ENCODE measurements at places on chromosomes 12 and 14. TPM values are rescaled to one million over a fixed set of nuclear protein-coding genes. Genes with fewer than 3 reads are reported as not detected.

DNA sequence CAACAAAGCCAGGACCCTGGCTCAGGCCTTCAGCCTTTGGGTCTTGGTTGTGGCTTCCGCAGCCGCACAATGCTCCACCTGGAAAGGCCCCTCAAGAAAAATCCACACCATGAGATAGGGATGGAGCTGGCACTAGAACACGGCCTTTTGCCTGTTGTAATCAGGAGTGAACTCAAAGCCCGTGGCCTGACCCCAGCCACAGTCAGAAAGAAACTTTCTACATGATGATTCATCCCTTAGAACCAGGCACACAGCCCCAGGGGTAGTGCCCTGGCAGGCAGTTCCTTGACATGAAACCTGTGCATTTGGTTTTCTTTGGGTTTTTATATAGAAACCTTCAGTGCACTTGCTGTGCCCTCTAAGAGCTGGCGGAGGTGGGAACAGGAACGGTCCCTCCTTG is 5.1 kb downstream of the CLMN start:
- DNase-seq = peak; percentile 84

GRCh38 chr12:26691234-26691970 is 141.6 kb downstream of the ITPR2 start:
- DNase-seq = peak; percentile 99

DNA sequence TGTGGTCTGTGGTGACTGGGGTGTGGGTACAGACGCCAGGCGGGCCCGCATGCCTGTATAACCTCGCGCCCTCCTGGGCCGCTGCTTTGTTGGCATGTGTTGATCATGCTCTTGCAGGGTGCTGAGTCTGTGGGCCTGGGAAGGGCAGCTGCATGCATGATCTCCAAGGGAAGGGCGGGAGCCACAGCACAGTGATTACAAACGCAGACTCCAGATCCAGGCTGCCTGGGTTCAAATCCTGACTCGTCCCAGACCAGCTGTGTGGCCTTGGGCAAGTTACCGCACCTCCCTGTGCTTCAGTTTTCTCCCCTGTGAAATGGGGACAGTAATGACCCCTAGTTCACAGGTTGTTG is 24.0 kb downstream of the ADGRD1 start:
- no peak for DNase-seq

- no peak for DNase-seq
Observed at GRCh38 chr12:112170376-112170775, 45.0 kb downstream of the TRAFD1 start.

DNA sequence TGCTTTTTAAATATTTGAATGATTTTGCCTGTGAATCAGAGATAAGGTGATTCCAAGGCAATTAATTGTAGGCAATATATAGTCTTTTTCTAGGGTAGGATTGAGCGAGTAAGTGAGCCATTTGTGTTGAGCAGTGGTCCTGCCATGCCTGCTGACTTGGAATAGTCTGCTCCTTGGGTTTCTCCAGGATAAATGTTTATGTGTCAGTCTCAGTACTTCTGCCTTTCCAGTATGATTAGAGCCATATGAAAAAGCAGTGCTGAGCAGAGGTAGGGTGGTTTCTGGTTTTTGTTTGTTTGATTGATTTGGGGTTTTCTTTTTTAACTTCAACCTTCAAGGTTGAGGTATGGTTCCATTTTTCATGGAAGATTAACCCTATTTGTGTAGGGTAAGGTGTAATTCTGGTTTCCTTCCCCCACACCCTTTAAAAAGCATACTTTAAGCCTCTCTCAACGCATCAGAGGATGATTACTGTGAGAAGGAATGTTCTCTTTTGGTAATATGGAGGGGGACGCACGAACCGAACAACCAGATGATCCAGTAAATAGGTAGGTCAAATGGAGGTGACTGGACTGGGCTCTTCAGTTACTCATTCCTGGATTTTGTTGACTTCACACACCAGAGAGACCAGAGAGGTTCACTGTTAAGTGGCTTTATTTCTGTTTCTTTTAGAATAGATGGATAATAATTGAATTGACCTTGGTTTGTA is 22.7 kb downstream of the FRMD6 start:
- peak; percentile 80 for DNase-seq

- DNase-seq = no peak
Observed at GRCh38 chr14:104528496-104528895, 51.1 kb upstream of the C14orf180 start.

DNA sequence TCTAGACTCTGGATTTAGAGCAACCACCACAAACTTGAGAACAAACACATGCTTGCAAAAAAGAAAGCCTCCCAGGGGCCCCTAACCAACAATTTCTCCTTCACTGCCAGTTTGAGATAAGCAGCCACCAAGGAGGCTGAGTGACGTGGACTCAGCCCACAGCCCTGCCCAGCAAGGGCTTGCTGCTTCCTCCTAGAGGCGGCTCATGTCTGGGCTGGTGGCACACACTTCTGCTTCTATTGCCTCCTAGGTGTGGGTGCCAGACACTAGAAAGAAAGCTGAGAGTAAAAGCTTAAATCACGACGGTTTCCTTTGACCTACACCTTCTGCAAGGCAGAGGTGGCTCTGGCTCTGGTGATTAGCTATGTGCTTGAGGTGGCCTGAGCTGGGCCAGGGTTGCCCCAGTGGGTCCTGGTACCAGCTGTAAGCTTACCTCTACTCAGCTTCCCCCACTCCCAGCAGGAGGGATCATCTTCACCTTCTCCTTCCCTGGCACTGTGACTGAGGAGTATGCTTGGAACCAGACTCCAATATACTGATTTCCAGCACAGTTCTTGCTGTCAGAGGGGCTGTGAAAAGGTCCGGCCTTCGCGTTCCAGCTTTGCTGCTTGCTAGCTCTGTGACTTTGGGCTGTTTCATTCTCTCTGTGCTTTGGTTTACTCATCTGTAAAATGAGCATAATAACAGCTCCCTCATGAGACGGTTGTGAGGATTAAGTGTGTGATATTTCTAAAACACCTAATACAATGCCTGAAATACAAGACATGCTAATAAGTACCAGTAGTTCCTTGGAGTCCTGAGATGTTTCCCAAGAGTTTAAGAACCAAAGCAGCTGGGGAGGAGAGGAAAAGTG is 89.7 kb upstream of the PARP11 start:
- no peak for DNase-seq

GRCh38 chr14:94598816-94599655 is 13.2 kb upstream of the SERPINA3 start:
- peak; percentile 100 for DNase-seq

GRCh38 chr12:48787791-48788523 is 932 bp downstream of the ADCY6 start:
- no peak for DNase-seq

DNA sequence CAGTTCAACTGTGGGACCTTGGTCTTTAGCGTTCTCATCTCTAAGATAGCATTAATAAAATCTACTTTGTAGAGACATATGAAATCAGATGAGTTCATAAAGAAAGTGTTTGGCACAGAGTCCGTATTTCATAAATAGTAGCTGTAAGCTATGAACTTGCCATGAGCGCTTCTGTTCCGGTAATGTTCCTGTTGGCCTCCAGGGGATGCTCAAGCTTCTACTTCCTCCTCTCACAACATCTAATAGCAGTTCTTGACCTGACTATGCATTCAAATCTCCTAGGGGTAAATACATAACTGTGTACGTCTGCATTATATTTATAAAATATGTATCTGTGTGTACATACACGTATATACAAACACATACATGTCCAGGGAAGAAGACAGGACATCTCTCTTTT is 288.2 kb upstream of the TMPO start:
- DNase-seq = peak; percentile 6

GRCh38 chr12:121507984-121508383 is 72.8 kb downstream of the KDM2B start:
- DNase-seq = no peak

DNA sequence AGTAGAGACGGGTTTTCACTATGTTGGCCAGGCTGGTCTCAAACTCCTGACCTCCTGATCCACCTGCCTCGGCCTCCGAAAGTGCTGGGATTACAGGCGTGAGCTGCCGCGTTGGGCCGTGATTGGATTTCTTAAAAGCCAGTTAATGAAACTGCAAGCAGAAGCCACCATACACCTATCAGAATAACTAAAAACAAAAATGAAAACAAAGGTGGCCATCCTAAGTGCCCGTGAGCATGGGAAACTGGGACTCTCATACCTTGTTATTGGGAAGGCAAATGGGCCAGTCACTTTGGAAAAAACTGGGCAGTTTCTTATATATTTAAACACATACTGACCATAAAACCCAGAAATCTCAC is 7.7 kb upstream of the TCTN1 start:
- DNase-seq = no peak

- no peak for DNase-seq
Observed at GRCh38 chr14:104385111-104385510, 194.5 kb upstream of the C14orf180 start.

GRCh38 chr14:99747167-99747566 is 46.0 kb upstream of the EML1 start:
- DNase-seq = no peak

DNA sequence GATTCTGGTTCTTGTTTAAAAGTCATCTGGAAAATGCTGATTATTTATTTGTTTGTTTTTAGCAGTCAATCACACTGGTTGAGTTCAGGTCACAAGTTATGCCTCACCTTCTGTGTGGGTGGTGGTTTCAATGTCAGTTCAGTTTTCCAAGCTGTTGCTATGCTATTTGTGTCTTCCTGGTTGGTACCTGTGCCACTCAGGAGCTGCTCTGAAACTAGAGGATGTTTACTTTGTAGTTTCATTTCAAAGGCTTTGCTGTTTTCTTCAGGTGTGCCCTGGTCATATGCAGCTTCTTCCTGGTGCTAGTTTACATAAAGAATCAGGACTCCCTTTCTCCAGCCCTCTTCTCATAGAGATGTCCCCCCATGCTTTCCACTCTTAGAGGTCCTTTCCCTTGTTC is 75.7 kb upstream of the PPP4R3A start:
- DNase-seq = no peak

- no peak for DNase-seq
Observed at GRCh38 chr12:3061059-3061458, 16.1 kb upstream of the TSPAN9 start.

GRCh38 chr12:128316973-128317526 is 50.1 kb downstream of the TMEM132C start:
- no peak for DNase-seq

DNA sequence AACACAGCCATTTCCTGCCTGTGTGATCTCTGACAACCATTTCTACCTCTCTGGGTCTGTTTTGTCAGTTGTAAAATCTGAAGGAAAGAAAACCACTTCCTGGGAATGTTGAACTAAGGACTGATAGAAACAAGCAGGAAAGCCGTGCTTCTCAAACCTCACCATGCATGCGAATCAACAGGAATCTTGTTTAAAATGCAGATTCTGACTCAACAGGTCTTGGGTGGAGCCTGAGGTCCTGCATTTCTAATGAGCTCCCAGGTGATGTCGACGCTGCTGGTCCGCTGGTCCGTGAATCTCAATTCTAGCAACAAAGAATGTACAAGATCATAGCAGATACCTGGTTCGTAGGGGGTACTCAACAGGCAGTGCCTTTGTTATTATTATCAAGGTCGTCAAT is 38.0 kb upstream of the GPATCH2L start:
- no peak for DNase-seq

GRCh38 chr14:26444822-26445221 is 153.0 kb downstream of the NOVA1 start:
- peak; percentile 22 for DNase-seq

ZC2HC1C gene
- total RNA-seq = 4.7 TPM

TESPA1 gene
- total RNA-seq = not detected

CCDC196 gene
- total RNA-seq = not detected

KRT77 gene
- not detected for total RNA-seq

HELB gene
- 4.5 TPM for total RNA-seq

SLC38A4 gene
- under 0.01 TPM for total RNA-seq

ALDH2 gene
- 23.4 TPM for total RNA-seq

SIVA1 gene
- total RNA-seq = 248 TPM

PDE3A gene
- total RNA-seq = under 0.01 TPM

KRT71 gene
- total RNA-seq = not detected

TEDC1 gene
- total RNA-seq = 7.6 TPM

AKAP6 gene
- 2.4 TPM for total RNA-seq

MYBPC1 gene
- total RNA-seq = not detected

RAD9B gene
- total RNA-seq = 0.52 TPM
